Hindlimb muscle (tissue), 1 donor: ENCODE measurements at places on chromosomes 5 and 9.

DNA sequence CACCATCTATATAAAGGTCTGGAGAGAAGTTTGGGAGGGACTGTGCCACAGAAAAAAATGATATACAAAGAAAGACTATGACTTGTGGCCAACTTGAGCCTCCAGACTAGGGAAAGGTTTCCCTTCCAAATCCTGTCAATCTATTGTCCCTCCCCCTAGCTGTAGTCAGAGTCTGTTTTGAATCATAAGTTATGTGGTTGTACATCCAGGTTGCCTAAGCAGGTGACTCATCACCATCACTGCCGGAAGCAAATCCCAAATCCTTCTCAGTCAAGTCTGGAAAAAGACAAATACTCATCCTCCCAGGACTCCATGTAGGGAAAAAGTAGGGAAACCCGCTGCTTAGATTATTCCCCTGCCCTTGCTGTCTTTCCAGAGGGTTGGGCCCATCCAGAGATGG lies 235.7 kb downstream of the CDK5RAP2 start:
- no peak for DNase-seq

DNA sequence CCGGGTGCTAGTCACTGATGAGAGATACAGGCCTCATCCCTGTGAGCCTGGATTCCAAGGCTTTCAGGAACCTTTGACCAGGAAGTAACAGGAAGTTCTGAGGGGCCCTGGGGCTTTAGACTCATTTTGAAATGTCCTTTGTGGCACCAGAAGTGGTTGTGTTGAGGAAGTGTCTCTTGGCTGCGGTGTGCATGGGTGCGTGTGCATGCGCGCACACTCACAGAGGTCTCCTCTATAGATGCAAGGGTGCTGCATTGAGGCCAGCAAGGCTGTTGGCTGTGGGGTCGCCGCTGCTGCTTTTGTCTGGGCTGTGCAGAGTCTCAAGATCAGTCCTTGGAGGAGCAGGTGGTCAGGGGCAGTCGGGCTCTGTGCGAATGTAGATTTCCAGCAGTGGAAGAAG lies 7.6 kb downstream of the RAB24 start:
- DNase-seq = no peak

DNA sequence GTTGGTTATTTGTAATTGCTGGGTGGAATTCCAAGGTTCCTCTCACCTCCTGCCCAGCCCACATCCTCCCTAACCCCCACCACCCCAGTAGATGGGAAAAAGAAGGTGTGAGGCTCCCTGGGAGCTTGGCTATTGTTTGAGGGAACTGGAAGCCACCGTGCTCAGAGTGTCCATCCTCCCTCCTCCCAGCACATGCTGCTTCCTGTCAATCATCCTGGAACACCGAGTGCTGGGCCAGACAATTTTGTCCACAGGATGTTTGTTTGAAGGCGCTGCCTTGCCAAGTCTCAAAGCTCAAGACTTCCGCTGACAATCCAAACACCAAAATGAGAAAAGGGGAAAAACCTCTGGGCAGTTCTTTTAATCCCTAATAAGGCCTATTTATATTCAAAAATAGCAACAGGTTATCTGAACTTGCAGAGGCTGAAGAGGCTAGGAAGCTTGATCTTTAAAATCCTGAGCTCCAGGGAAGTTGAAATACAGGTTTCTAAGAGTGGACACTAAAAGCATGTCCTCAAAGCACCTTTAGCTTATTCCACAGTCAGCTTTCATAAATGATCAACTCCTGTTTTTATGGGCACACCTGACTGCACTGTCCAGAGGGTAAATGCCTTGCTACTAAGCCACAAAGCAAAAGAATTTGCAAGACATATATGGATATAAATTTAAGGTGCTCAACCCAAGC lies 286.7 kb downstream of the NFIB start:
- peak; percentile 26 for DNase-seq

DNA sequence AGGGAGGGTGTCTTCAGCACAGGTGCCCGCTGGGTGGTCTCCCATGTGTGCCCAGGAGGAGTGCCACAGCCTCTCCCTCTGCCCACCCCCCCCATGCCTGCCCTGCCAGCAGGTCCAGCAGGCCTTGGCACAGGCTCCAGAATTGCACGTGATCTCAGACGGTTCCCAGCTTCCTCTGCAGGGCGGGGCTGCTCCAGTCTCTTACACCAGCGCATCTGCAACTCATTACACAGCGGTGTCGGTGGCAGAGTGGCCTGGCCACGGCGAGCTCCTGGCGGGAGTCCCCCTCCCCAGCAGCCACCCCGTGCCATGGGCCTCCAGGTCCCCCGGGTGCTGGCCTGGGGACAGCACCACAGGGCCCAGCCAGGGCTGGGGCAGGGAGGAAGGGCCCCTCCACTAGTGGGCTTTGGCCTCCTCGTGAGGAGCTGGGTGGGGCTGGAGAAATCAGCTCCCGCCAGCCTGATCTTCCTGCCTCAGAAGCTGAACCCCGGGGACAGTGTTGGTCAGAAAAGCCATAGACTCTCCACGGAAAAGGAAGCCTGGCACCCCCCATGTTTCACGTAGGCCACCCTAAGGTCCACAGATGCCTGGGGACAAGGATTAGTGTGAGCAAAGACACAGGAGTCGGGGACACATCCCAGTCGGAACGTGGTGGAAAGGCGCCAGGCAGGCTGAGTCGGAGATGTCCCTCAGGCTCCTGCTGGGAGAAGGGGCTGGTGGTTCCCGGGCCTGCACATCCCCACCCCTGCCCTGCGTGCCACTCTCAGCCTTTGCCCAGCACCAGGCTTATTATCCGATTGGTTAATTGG lies 40.2 kb downstream of the RXRA start:
- peak; percentile 91 for DNase-seq

DNA sequence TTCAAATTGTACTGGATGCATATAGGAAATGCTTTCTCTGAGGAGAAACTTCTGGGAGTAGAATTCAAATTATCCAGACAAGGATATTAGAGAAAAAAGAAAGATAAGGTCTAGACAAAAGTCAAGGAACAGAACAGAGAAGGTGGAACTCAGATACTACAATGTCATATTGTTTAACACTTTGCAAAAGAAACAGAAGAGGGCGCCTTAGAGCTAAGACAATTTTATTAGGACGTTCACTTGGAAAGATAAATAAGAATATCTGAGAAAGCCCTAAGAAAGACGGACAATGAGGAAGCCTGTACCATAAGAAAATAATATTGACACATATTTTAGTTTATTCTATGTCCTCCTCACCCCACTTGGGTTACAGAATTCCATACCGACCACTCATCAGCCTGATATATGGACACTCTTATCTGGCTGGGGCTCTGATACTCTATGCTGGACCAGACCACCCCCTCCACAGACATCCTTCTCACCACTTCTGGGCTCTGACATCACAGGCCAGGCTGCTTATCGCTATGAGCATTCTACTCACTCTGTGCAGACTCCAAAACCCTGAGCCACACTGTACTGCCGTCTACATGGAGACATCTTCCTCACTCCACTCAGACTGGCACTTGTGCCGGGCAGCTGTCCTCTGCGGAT lies 9.1 kb upstream of the AK3 start:
- DNase-seq = peak; percentile 19

DNA sequence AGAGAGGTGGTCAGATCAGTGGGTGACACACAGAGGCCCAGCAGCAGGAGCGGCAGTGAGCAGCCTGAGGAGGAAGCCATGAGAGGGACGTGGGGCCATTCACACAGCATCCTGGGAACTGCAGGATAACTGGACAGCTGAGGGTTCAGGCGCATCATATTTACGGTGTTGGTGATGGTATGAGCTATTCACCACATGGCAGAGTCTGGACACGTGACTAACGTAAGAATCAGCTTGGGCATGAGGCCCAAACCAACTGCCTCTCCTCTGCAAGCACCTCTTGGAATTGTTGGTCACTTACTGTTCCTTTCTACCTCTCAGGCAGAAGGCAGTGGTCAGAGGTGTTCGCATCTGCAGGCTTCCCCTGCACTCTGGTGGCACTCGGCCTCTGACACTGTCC lies 141.1 kb downstream of the ENTREP1 start:
- no peak for DNase-seq

DNA sequence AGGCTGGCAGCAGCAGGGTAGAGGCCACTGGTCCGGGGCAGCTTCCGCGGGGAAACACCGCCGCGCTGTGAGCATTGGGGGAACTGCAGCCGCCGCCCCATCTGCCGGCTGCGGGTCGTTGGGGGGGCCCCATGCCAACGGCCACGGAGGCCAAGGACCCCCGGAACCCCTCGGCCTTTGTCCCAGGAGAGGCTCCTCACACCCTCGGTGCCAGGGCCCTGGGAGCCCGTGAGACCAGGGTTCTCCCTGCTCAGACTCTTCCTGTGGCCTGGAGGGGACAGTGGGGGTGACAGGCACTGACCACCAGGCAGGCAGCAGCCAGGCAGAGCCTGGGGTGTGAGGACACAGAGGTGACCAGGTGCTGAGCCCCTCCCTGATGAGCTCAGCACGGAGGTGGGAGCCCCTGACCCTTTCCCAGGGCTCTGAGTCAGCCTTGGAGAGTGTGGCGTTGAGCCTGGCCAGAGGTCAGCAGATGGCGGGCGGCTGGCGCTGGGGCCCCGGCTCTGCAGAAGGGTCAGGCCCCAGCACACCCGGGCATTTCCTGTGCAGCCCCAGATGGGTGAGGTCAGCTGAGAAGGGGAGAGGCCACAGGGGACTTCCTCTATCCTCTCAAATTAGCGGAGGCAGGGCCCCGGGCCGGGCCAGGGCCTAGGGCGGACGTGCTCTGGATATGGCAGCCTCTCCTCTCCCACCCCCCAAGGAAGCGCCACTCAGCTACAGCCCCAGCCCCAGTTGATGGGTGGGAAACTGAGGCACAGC lies 17.9 kb upstream of the EGFL7 start:
- no peak for DNase-seq

- DNase-seq = peak; percentile 64
Measured at GRCh38 chr5:89728750-89729149, 680.8 kb downstream of the CETN3 start.

DNA sequence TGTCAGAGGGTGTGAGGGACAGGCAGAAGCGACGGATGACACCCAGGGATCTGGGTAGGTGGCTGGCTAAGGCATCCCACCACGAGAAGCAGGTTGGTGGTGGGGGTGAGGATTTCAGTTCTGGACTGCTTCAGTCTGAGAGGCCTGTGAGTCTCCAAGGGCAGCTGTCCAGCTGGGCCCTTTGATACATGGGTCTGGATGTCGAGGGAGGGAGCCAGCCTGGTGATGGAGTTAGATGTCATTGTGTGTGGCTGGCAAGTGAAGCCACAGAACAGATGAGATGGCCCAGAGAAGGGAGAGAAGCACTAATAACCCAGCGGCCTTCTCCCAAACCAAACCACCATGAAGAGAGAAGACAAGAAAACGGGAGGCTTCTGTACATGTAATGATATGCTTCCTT lies 11.1 kb downstream of the MED27 start:
- DNase-seq = no peak

DNA sequence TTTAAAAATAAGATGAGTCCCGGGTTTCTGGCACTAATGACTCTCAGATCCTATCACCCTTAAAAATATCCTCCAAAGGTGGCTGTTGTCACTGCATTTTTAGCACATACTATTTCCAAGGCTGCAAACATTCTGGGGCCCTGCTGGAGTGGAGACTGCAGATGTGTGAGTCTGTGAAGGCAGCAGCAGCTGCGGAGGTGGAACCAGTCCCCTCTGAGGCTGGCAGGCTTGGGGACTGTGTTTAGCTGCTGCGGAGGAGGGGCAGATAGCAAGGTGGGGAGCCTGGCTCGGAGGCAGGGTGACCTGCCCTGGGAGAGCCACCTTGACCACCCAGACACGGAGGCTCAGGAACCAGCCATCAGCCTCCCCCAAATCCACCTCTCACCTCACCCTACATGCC lies 77.0 kb downstream of the C5orf15 start:
- no peak for DNase-seq

GRCh38 chr9:35716230-35716629 lies 15.8 kb downstream of the TLN1 start:
- no peak for DNase-seq

GRCh38 chr5:45521067-45521466 lies 175.1 kb downstream of the HCN1 start:
- DNase-seq = no peak

GRCh38 chr5:159021136-159021900 lies 78.4 kb downstream of the EBF1 start:
- DNase-seq = no peak

DNA sequence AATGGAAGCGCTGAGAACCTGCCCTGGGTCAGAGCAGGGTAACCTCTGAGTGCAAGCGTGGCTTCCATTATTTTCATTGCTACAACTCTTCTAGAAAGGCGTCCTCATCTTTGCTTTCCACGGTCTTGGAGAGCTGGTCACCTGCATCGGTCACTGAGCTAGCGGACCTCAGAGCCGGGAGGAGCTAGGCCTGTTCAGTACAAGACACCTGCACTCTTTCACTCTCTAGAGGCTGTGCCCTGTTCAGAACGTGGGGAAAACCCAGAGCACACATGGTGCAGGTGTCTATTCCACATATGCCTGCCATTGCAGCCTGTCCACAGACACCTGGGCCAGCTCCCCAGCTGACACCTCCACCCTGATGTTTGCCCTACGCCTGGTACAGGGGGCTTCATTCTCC lies 147.8 kb upstream of the IRX2 start:
- DNase-seq = no peak

DNA sequence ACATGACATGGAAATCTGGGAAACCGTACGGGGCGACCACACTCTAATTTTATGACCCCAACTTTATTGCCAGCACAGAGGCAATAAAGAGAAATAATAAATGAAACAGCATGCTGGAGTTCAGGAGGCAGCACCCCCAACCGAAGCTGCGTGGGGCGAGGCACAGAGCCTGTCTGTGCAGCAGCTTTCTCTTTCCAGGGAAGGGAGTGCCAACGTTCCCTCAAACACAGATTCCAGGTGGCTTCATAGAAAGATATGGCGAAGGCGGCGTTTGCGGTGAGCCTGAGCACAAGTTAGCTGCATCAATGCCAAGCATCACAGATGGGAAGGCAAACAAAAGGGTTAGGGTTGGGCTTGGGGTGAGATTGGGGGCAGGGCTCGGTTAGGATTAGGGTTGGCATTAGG lies 114.8 kb downstream of the HSD17B3 start:
- DNase-seq = no peak

DNA sequence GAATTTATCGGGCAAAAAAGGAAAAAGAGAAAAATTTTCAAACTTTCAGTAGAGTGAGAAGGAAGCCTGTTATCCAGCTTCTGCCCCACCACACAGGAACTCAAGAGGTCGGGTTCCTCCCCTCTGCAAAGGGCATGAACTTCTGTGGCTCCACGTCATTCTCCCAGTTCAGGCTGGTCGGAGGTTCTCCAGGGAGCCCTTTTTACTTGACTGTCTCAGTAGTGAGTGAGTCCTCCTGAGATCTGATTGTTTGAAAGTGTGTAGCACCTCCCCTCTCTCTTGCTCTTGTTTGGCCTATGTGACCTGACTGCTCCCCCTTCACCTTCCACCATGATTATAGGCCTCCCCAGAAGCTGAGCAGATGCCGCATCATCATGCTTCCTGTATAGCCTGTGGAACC lies 9.7 kb downstream of the SPINK1 start:
- DNase-seq = no peak

DNA sequence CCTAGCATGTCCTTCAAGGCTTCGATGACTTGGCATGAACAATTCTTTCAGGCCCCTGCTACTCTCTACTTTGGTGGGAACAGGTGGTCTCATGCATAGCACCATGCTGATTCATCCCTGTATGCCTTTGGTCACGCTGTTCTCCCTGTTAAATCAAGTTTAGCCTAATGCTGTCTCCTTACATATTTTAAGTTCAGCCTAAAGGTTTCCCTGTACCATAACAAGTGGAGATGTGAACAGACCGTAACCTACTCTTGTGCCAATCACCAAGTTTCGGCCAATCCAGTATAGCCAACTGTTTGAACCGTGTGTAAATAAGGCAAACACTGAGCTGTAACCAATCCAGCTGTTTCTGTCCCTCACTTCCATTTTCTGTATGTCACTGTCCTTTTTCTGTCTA lies 8.0 kb downstream of the GAS1 start:
- no peak for DNase-seq

GRCh38 chr5:67455970-67456369 lies 259.4 kb upstream of the CD180 start:
- DNase-seq = no peak
